NCI-H1092 treated with DMSO at 0.1 percent for 48 hours (cell line): ENCODE measurements at places on chromosomes 3 and 15.

DNA sequence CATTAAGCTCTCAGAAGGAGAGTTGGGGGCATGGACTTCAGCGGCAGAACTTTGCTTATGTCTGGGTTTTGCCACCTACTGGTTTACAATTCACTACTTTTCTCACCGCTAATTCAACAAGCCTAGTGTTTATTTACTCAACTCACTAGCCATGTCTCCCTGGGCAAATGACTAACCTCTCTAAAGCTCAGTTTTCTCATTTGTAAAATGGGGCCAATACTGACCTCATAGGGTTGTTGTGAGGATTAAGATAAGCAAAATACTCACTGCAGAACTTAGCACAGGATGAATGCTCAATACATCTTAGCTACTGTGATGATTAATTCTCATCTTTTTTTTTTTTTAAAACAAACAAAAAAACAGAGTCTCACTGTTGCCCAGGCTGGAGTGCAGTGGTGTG lies 106.3 kb downstream of the CADPS start:
- no peak for DNase-seq

GRCh38 chr3:113552851-113553250 lies 20.5 kb downstream of the SIDT1 start:
- no peak for DNase-seq

DNA sequence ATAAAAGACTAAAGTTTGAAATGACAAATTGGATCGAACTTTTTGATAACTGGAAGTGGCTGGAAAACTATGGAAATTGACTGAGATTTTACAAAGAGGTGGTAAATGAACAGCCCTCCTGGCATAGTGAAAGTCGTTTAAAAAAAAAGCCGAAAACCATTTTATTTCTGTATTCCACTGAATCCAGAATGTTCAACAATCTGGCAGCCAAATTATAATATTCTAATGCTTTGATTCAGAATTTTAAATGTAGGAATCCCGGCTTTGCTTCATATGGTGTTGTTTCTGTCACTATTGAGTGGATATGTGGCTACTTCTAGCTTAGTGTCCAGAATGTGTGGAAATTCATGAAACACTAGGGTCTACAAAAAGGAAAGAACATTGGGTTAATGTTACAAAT lies 208.9 kb upstream of the DCBLD2 start:
- no peak for DNase-seq

- peak; percentile 54 for DNase-seq
Observed at GRCh38 chr15:41878355-41878699, 15.5 kb downstream of the SPTBN5 start.

DNA sequence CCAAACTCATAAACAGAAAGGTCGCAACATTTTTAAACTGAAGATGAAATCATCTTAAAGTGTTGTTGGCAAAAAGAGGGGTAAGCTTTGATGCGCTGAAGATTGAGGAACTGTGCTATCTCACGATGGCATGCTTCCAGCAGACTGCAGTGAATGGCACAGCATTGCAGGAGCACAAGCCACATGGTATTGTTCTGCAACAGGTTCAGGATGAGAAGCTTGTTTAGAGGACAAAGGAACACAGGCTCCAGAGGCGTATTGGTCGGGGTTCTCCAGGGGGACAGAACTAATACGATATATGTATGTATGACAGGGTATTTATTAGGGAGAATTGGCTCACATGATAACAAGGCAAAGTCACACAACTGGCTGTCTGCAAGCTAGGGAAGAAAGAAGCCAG lies 13.8 kb upstream of the PLD1 start:
- DNase-seq, result no peak

- DNase-seq, result peak; percentile 96
Observed at GRCh38 chr3:177833332-177833731, 636.0 kb upstream of the TBL1XR1 start.

- no peak for DNase-seq
Observed at GRCh38 chr3:127192576-127193232, at the start of gene PRR23E. Gene PRR23E, plus strand, starts transcription at chr3:127193131. Its CDS starts 3,555 bp downstream, at chr3:127196686.

GRCh38 chr3:56787784-56788256 lies 13.9 kb downstream of the ARHGEF3 start:
- no peak for DNase-seq

DNA sequence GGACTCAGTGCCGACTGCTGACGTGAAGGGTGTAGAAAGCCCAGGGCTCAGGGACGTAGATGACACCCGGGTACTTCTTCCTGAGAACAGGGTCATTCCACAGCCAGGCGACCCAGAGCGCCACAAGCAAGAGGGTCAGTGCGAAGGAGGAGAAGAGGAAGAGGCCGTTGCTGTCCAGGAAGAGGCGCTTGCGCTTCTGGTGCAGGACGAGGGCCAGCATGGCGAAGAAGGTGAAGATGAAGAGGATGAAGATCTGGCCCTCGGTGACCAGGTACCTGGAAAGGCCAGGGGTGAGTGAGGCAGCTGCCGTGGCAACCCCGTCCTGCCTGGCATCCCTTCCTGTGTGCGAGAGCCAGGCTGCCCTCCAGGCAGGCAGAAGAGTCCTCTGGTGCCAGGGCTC lies 3.0 kb upstream of the CALML4 start:
- DNase-seq, result no peak

- no peak for DNase-seq
Observed at GRCh38 chr3:43638594-43639447, 17.0 kb upstream of the ANO10 start.
